Stimulated activated CD8-positive, alpha-beta memory T cell treated with anti-CD3 and anti-CD28 coated beads, Interleukin-4, amount 100 ng/mL, for 48 hours (primary cell): ENCODE measurements at places on chromosomes 2 and 18.

GRCh38 chr2:100702438-100703109, 117.4 kb upstream of the NPAS2 start:
- no peak for DNase-seq

- no peak for DNase-seq
These were observed 232.7 kb upstream of the UBE2E3 start for GRCh38 chr2:180747728-180748127.

GRCh38 chr2:240916571-240917008, 10.5 kb downstream of the CROCC2 start:
- DNase-seq, result no peak

DNA sequence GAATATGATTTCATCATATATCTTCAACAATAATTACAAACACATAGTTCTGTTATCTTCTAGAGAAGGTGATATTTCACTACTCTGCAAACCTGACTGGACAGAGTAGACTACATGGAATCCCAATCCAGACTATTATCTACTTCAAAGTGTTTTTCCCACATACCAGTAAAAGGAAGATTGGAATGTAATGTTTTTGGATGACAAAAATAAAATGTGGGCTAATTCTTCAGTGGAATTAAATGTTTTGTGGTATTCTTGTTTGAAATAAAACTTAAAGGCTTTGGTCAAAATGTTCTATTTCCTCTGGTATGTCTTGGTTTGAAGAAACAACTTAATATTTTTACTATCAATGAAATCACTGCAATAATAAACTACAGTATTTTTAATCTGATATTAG, 22.1 kb downstream of the COL5A2 start:
- DNase-seq, result no peak

- no peak for DNase-seq
These were observed 46.6 kb upstream of the HPCAL1 start for GRCh38 chr2:10256031-10256514.

DNA sequence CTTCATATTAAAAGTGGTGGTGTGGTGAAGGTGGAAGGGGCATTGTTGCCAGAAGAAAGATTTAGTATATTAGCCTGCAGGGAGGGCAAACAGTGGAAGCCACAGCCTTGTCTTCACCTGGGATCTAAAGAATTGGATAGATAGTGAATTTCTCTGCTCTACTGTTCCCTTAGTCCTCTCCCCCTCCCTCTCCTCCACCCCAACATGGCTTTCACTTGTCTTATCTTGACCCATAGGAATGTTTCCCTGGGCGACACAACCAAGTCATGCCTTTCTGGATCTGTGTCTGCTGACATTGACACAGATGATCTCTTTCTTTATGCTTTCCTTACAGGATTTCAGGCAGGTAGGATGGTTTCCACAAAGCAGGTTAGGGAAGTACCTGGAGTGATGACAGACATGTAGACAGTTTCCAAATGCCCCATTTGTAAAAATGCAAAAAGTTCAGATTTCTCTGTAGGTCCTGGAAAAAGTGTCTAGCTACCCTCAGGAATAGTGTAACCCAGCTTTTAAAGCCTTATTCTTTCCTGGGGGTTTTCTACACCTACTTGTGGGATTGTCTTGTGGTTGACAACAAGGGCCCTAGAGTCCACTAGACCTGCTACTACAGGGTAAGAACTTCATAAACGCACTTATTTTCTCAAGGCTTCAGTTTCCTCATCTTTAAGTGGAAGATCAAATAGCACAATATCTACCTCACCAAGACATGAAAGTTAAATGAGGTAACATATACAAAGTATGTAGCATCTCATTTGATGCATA, 184.2 kb upstream of the SP5 start:
- no peak for DNase-seq

- DNase-seq, result no peak
These were observed 194.1 kb upstream of the GLI2 start for GRCh38 chr2:120541553-120541932.

DNA sequence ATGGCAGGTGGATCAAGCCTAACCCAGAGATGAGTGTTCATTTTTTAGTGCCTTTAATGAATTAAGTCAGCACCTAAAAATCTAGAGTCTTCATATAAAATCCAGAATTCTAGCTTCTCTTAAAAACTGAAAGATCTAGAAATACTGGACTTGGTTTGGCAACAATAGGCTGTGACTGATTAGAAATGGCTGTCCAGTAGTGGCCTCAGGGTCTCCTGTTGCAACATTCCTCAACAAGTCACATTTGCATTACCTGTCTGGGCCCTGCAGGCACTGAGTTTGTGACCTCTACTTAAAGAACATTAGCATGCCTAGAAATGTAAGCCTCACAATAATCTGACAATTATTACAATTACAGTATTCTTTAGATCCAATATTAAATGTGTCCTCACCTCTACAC, 33.1 kb downstream of the MBD2 start:
- DNase-seq, result no peak

DNA sequence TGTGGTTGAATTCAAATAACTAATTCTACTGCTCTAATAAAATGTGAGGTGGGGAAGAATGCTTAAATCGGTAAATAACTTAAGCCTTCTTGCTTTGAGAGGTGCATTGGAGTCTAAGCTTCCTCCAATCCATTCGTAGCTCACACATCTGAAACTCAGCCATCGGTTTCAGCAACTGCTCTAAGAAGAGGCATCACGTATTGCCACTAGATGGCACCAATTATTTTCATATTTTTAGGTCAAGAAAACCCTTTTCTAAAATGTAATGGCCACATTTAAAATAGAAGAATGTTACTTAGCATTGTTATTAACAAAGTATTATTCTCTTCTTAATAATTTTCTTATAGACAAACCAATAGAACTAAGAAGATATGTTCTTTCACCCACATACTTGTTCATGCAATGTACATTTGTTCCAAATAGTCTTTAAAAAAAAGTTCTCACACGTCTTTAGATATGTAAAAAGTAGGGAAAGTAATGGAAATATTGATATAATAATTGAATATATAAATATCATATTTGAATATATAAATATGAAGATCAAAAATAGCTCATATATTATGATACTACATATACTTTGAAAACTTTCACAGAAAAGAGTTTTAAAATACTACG, 229.8 kb downstream of the CCDC178 start:
- DNase-seq, result no peak
